ENCODE measurements at places on chromosomes 5 and 9. TPM values are rescaled to one million over a fixed set of nuclear protein-coding genes. Genes with fewer than 3 reads are reported as not detected.

Gene PRKACG
- not detected for total RNA-seq

Gene STK32A
- 1.4 TPM for total RNA-seq

Gene BRD3OS
- 33.4 TPM for total RNA-seq

Gene WNK2
- 89.9 TPM for total RNA-seq

Gene FOXD4L6
- 0.33 TPM for total RNA-seq

Gene HAVCR2
- total RNA-seq: 5.1 TPM

Gene NUDT12
- total RNA-seq: 10.9 TPM

Gene IARS1
- total RNA-seq: 72.7 TPM

Gene PCDHGA9
- total RNA-seq: 3.3 TPM

Gene NEURL1B
- 45.7 TPM for total RNA-seq

Gene MPDZ
- 59.5 TPM for total RNA-seq

Gene PCDHA13
- 0.66 TPM for total RNA-seq

Gene KCNMB1
- 81.0 TPM for total RNA-seq

Gene ADRA1B
- total RNA-seq: 3.2 TPM

Gene PCDHGB3
- total RNA-seq: 2.5 TPM

Gene GPR21
- 0.33 TPM for total RNA-seq

Gene HTR1A
- total RNA-seq: not detected

Gene MEGF9
- 18.3 TPM for total RNA-seq

Gene FOXI1
- not detected for total RNA-seq

Gene PTGS1
- 76.9 TPM for total RNA-seq

Gene C9
- not detected for total RNA-seq

Gene PCDHB11
- total RNA-seq: 4.6 TPM

Gene MLANA
- total RNA-seq: not detected

Gene SETX
- 46.9 TPM for total RNA-seq

Gene NDUFB6
- 38.5 TPM for total RNA-seq

Gene TNC
- total RNA-seq: 576 TPM

Gene GDNF
- 7.0 TPM for total RNA-seq

Gene FBXW11
- 75.6 TPM for total RNA-seq

Gene PLPPR1
- total RNA-seq: 0.19 TPM

Gene ELAVL2
- 0.83 TPM for total RNA-seq

Gene TOR4A
- total RNA-seq: 6.9 TPM

Gene ZNF622
- 25.7 TPM for total RNA-seq

Gene TRIM36
- total RNA-seq: 1.3 TPM

Gene PTGR1
- 18.5 TPM for total RNA-seq

Gene PCDHA6
- total RNA-seq: 0.69 TPM

Gene SNCB
- not detected for total RNA-seq

Measured in esophagus muscularis mucosa (tissue), 4 donors.